Stimulated activated naive CD4-positive, alpha-beta T cell treated with Interleukin-2 at 50 U/mL for 16 hours (primary cell): ENCODE measurements at places on chromosomes 2 and 18.

GRCh38 chr2:37367310-37367709, 22.9 kb downstream of the QPCT start:
- no peak for DNase-seq

DNA sequence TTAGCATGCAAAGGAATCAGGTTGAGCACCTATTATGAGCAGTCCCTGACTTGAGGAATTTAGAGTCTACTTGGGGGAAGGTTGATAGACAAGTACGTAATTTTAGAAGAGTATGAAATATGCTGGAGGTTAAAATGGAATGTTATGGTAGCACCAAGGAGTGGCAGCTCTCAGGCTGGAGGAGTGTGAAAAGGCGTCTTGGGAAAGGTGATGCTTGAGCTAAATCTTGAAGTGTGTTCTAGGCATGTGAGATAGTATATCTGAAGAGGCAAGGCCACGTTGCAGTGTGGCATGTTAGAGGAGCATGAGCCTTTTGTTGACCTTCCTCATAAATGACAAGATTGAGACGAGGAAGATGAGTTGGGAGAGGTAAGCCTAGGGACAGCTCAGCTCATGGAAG, 39.3 kb downstream of the ADAM23 start:
- no peak for DNase-seq

GRCh38 chr18:12053289-12053688, 40.4 kb upstream of the ANKRD62 start:
- no peak for DNase-seq

DNA sequence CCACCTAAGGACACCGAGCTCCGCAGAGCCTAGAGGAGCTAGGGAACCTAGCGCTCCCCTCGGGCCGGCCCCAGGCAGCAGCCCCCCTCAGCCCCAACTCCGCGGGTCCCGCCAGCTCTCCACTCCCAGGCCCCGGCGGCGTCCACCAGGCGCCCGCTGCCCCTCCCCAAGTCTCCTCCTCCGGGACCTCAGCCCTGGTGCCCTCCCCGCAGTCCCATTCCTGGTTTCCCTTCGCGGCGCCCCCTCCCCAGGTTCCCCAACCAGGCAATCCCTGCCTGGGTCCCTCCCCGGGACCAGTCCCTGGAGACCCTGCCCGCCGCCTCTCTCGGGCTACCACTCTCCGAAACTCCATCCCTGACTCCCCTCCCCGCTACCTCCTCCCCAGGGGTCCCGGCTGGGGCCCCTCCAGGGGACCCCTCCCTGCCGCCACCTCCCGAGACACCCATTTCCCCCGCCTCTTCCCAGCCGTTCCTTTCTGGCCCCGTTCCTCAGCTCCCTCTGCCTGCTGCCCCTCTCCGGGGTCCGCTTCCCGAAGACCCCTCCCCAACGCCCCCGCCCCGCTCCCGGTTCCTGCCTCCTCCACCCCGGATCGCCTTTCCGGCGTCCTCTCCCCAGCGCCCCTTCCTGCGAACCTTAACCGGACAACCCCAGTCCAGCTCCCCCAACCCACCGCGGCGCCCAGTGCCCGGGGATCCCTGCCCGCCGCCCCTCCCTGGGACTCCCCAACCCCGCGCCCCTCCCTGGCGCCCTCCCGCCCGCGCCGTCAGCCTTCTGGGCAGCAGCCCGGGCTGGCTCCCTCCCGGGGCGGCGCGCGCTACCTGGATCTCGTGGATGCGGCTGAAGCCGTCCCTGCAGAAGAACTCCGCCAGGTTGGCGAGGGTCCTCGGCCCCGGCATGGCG, 678 bp downstream of the CYP27C1 start:
- DNase-seq = no peak

GRCh38 chr2:25042321-25043240, 705 bp downstream of the EFR3B start:
- no peak for DNase-seq

GRCh38 chr2:9423922-9424272, 443 bp downstream of the CPSF3 start:
- DNase-seq = peak; percentile 40
